Psoas muscle (tissue), 8 donors: ENCODE measurements at places on chromosomes 4 and X. TPM values are rescaled to one million over a fixed set of nuclear protein-coding genes. Genes with fewer than 3 reads are reported as not detected.

DNA sequence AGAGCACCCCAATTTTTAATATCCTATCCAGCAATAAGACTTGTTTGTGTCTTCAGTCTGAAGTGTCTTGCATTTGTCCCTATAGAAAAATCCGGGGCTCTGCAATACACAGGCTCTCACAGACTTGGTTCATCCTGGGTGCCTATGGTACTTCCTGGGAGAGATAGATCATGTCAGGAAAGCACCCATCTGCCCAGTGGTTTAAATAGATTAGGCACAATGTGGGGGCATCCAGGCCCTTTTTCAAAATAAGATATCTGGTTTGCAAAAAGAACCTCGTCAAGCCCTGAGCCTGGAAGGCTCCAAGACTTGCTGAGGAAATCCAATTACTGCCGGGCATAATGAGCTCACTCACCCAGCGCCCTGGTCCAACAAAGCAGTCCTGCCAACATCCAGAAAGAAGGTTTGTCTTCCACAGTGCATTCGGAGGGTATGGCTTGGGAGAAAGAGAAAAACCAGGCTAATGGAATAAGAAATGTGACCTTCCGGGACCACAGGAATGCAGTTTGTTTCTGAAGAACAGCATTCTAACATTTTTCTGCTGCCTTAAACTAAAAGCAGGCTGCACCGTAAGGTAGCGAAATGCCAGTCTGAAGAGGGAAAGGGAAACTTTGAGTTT is 11.6 kb downstream of the JAKMIP1 start:
- DNase-seq, result no peak

The SCD5 gene
- 1.3 TPM for polyA plus RNA-seq

The NRK gene
- polyA plus RNA-seq, result not detected

The ZAR1 gene
- polyA plus RNA-seq, result not detected

- DNase-seq, result no peak
Measured at GRCh38 chrX:37378404-37378803, 29.2 kb downstream of the PRRG1 start.

The SH3BP2 gene
- polyA plus RNA-seq, result 8.0 TPM

DNA sequence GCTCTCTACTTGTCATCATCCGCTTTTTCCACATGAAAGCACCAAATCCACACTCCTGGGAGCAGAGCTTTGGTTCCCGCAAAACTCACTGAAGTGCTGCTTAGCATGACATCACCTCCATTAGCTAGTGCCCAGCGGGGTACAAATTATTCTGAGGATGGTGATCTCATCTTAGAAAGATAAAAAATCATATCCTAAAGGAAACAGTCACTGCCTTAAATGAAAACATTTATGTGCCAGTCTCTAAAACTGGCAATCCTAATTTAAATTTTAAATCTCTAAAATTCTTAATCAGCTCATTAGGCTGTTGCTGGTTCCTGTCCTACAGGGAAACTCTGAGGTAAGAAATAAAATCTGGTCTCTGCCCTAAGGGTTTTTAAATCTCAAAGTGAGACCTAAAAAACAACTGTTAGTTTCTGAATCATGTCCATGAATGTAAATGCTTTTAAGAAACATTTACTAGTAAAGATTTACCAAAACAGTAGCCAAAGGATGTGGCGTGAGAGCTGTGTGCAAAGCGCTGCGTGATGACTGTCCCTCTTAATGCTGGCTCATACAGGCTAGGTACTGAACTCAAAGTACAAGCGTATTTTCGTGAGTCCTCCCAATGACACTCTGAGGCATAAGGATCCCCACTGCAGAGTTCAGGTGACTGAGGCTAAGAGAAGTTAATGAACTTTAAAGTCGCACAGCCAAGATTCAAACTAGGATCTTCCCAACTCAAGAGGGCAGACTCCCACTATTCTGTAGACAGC is 4.5 kb downstream of the CASP3 start:
- DNase-seq, result no peak

GRCh38 chr4:88522702-88523324 is 763 bp downstream of the PYURF start:
- DNase-seq, result peak; percentile 61

DNA sequence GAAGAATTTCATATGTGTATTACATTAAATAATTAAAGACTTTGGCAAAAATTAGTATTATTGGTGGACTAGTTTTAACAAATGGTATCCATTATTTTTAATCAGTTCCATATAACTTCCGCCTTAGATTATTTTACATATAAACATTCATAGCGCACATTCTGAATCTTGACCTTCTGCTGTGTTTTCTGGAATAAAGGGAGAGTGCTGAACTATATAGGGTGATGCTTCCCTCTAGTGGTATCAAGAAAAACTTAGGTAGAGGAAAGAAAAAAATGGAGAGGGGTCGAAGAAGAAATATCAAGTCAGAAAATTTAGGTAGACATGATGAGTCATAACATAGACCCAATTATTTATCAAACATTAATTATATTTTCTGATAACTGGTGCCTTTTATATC is 155.6 kb upstream of the PACRGL start:
- no peak for DNase-seq

GRCh38 chr4:110920990-110921389 is 298.1 kb upstream of the PITX2 start:
- no peak for DNase-seq

The SOX3 gene
- polyA plus RNA-seq, result 0.10 TPM

The TMEM35A gene
- 0.12 TPM for polyA plus RNA-seq

DNA sequence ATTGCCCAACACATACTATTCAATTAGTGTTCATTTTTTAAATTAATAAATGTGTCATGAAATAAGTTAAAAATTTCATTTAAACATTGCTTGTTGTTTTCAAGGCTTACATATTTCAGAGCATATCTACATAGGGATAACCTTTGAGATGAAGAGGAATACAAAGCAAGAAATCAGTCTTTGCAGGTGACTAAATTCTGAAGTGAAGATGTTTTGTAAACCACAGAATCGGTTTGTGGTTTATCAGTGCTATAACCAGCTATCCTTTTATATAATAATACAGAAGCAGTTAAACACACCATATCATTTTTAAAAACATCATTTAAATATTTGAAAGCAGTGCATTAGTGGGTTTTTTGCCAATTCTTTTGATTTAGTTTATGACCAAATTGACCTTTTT is 26.9 kb downstream of the FAM241A start:
- no peak for DNase-seq

The ABCG2 gene
- 0.09 TPM for polyA plus RNA-seq

DNA sequence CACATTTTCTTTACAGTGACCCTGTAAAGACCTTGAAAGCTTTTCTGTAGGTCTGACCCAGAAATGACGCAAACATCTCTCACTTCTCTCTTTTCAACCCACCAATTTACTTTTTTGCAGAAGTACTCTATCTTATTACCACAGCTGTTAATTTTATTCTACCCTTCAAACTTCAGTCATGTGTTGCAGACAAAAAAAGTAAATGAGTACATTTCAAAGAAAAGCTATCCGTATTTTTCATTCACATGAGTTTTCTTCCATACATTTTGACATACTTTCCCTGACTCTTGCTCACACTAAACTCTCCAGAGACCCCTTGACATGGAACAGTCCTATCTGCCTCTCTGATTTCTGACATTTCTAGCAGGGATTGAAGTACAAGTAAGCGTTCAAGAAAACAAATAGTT is 51.7 kb downstream of the SLC7A11 start:
- no peak for DNase-seq

DNA sequence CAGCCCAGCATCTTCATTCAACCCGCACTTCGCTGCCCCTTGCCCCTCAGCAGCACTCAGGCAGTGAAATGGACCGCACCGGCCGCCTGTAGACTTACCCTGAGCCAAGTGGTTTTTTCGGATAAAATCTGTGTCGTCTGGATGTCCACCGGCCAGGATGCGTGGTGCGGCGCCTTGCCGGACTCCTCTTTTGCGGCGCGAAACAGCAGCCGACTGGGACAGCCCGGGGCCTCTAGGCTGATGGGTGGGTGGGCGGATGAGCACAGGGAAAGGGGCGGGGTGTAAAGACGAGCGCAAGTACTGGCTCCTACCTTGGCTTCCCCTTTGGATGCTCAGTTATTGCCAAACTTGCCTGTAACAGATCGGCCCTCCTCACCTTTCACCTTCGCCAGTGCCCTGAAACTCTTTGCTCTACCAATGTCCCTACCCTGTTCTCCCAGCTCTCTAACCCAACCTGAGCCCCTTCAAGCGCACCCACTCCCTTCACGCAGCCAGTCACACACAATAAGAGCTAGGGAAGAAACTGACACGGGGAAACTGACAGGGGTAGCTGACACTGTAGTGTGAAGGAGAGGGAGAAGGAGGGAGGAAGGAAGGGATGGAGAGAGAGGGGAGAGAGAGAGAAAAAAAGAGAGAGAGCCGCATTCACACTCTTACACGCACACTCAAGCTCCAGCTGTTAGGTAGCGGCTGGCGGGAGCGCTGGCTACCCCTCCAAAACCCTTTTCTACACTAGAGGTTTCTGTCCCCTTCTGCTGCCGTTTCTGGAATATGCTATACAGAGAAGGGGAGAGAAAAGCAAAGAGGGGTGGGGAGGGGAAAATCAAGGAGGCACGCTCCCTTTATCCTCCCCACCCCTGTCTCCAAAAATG is 559 bp downstream of the TRPC5 start:
- DNase-seq, result no peak

The GLOD5 gene
- polyA plus RNA-seq, result not detected

GRCh38 chrX:9071031-9071650 is 37.2 kb upstream of the FAM9B start:
- DNase-seq, result no peak

The RAB40A gene
- not detected for polyA plus RNA-seq

GRCh38 chr4:110245577-110245976 is 47.2 kb upstream of the ELOVL6 start:
- DNase-seq, result no peak

GRCh38 chr4:141849778-141850177 is 213.4 kb downstream of the IL15 start:
- DNase-seq, result no peak

The PF4V1 gene
- polyA plus RNA-seq, result not detected

The EFHC2 gene
- not detected for polyA plus RNA-seq

DNA sequence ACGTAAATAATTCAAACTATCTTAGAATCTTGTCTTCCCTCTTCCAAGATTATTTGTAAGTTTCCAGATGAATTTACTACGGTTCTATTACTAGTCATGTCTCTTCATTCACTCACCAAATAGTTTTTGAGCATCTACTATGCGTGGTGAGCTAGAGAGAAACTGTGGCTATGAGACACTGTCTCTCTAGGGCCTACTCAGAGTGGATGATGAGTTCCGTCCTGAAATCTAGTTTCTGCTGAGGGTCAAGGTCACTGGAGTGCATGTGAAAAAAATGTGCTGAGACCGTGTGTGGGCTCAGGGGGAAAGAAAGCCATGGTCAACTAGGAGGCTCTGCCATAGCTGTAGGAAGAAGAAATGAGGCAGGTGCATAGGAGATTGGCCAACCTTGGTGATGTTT is 320.2 kb upstream of the GATB start:
- DNase-seq, result no peak

DNA sequence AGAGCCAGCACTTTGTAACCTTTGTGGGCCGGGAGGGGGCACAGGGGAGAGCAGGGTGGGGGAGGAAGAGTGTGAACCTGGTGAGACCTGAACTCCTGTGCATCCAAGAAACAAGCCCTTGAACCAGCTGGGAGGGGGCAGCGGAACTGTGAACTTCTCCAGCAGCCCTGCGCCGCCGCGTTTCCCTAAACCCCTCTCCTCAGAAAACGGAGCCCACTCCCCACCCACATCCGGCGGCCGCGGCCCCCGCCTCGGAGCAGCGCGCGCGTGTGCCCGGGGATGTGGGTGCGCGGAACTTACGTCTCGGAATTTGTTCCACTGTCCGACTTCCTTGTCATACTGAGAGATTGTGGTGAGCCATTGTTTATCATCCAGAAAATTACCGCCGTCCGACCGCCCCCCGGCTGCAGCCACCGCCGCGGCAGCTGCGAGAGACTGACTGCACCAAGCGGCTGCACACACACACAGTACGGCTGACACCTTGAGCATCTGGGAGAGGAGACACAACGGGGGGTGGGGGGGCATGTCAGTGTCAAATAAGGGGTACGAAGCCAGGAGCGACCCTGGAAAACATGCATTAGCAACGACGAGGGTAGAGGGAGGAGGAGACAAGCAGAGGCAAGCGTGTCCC is 494 bp downstream of the SPOCK3 start:
- DNase-seq, result no peak

The GAGE12F gene
- polyA plus RNA-seq, result not detected

- DNase-seq, result no peak
Measured at GRCh38 chr4:112361181-112361791, 64.1 kb downstream of the ALPK1 start.

The FGF13 gene
- 15.6 TPM for polyA plus RNA-seq

GRCh38 chr4:97912156-97912555 is 231.1 kb downstream of the STPG2 start:
- DNase-seq, result no peak

GRCh38 chrX:56762220-56762619 is 33.2 kb downstream of the NBDY start:
- no peak for DNase-seq

The FAM156B gene
- polyA plus RNA-seq, result 2.7 TPM

The PLXNB3 gene
- polyA plus RNA-seq, result 0.35 TPM

The IRS4 gene
- not detected for polyA plus RNA-seq

DNA sequence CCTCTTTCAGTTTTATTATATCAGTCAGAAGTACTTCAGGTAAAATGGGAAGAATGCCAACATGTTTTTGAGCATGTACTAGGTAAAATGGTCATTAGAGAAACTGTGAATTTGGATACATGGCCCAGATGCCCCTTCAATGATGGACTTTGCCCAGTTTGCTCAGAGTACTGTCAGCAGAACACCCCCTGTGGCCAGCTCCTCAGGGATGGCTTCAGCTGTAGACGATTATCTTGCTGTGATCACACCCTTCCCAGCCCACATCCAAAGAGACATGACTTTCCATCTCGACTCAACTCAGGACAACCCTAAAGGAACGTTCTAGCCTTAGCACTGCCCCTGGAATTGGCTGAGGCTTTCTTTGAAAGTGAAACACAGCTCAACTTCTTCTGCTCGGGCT is 439.1 kb downstream of the PACRGL start:
- DNase-seq, result no peak

DNA sequence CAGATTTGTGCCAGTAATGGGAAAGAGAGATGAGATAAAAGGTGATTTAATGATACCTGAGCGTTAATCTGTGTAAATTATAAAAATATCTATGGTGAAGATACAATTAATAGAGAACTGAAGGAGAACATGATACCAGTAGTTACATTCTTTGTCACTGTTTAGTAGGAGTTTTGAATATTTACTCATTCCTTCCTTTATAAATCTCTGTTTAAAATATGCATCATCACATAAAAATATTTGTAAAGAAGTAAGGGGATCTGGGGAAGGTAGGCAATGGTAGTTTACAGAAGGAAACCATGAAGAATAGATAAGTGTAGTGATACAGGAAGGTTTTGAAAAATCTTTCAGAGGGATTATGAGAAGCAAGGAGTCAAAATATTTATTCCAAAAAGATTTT is 190.6 kb upstream of the PCDH18 start:
- no peak for DNase-seq

The CFAP99 gene
- polyA plus RNA-seq, result 0.03 TPM

The POLN gene
- polyA plus RNA-seq, result 0.95 TPM

The TMEM154 gene
- polyA plus RNA-seq, result 0.06 TPM

GRCh38 chr4:155761916-155762315 is 3.1 kb downstream of the GUCY1B1 start:
- DNase-seq, result no peak

The DCLK2 gene
- polyA plus RNA-seq, result 0.39 TPM
